ENCODE measurements at places on chromosomes 3 and 15. TPM values are rescaled to one million over a fixed set of nuclear protein-coding genes. Genes with fewer than 3 reads are reported as not detected.
A peak's percentile ranks its signal among the peaks of the same experiment; 100 is the strongest.

SH3GL3 gene
- total RNA-seq: 0.19 TPM

DNA sequence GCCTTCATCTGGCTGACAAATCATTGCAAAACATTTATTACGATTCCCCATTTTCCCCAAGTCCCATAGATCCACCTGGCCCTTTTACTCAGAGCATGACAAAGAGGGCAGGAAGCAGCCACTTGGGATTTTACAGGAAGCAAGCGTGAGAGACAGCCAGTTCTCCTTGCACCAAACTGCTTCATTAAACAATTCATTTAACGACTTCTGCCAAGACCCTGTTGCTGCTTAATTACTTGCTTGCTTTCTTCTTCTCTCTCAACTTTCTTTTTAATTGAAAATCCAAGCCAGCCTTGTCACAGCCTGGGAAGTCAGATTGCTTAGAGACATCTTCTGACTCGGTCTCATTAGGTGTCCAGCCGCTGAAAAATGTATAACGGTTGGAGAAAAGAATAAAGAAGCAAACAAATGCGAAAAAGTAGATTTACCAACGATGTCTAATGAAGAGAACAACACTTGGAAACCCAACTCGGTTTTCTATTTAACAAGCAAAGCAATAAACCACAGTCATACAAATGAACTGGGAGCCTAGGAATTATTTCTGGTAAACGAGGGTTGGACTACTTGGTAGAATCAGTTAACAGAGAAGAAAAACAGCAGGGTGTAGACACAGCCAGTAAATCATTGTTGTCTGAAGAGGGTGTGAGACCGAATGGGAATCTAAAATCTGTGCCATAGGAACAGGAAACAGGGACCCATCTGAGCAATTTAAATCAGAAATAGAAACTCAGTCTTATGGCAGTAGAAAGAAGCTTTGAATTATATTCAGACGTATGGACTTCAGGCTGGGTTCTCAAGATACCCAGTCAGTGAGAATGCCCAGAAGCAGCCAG, 298.3 kb downstream of the LRRC3B start:
- DNase-seq: no peak

- no peak for DNase-seq
These were observed 305.7 kb upstream of the ATP11B start for GRCh38 chr3:182487611-182488010.

DNA sequence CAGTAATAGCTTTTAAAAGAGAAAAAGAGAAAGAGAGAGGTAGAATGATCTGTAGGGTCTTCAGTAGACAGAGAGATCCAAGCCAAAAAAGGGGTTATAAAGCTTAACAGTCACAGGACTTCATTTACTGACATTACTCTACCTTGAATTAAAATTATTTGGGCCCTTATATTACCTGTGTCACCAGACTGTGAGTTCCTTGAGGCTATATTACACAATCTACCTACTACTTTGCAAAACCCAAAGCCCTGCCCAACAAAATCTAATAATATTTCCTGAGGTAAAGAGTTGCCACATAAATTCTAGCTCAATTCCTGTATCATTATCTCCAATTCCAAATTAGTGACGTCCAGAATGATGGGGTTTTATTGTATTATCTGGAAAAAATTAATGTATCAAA, 1.9 kb downstream of the UBR1 start:
- DNase-seq: peak; percentile 50

AHSG gene
- not detected for total RNA-seq

CHRFAM7A gene
- total RNA-seq: 1.9 TPM

DNA sequence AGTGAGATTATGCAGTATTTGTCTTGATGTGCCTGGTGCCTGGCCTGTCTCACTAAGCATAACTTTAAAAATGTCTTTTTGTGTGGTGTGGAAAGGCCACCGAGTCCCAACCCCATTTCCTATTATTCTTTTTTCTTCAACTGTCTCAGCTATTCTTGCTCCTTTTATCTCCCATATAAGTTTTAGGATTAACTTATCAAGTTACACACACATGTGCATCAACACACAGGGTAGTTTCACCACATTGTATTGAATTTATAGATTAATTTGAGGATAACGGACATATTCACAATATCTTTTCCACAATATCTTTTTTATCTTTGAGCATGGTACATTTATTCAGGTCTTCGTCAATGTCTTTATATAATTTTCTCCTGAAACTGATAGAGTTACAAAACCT, 127.6 kb downstream of the RYR3 start:
- no peak for DNase-seq

DNA sequence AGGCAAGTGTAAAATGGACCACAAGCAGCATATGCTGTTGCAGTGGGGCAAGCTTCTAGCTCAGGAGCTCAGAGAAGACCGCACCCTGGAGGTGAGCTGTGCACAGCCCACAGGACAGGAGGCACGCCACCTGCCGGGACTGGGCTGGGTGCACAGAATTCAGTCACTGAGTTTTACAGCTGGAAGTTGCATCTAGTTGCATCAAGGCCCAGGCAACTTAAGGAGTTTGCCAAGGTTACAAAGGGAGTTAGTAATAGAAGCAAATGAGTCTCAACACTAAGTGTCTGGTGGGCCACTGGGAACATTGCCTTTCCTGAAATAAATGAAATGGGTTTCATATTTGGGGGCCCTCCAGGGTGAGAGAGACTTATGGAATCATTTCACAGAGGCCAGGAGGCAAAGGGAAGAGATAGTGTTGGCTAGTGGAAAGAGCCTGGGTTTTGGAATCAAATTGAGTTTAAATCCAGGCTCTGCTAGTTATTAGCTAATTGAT, 36.0 kb upstream of the TIMP4 start:
- peak; percentile 80 for DNase-seq

NOX5 gene
- total RNA-seq: 1.4 TPM

DNA sequence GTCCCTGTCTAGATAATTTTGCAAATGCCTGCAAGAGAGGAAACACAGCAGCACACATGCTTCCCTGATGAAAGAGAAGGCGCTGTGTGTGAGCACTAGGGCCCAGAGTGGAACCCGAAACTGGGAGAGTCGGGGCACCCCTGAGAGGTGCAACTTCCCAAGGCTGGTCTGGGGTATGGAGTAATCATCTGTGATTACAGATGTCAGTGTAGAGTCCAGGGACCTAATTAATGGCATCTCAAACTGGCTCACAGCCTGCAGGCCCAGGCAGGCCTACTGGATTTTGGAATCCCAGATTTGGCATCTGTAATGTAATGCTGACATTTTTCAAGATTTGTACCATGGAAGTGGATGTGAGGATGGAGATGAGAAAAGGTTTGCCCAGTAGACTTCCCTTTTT, 29.4 kb downstream of the PGPEP1L start:
- DNase-seq: no peak

- DNase-seq: peak; percentile 79
These were observed 114.7 kb upstream of the BHLHE40 start for GRCh38 chr3:4864503-4864902.

DNA sequence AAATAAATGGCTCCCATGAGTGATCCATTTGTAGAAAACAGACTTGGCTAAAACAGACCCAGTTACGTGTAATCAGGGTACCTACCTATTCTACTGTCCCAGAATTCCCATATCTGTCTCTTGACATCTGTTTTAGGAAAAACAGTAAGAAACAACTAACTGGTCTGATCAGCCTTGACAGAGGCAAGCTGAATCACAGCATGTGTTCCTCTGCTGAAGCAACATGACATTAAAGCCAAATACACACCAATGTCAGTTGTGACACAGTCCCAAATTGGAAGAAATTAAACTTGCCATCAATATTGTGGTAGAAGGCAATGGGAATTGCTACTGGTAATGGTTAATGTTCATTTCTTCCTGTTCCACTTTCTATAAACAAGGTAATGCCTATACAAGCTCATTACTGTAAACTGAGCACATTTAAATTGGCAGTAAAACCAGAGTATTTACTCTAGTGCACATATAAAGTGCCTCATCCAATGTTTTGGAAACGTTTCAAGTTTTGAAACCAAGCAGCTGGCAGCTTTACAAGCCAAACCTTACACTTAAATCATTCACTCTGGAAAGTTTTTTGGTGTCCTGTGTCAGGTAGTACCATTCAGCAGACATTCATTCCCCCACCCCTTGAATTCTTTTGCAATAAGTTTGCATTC, 27.0 kb downstream of the ALDH1A2 start:
- peak; percentile 94 for DNase-seq

JMJD7 gene
- total RNA-seq: 13.3 TPM

HRH1 gene
- 14.8 TPM for total RNA-seq

GRCh38 chr3:141105828-141106628, 54.9 kb downstream of the SPSB4 start:
- DNase-seq: peak; percentile 81

- no peak for DNase-seq
These were observed 502.8 kb downstream of the IGSF11 start for GRCh38 chr3:118531816-118532215.

DNA sequence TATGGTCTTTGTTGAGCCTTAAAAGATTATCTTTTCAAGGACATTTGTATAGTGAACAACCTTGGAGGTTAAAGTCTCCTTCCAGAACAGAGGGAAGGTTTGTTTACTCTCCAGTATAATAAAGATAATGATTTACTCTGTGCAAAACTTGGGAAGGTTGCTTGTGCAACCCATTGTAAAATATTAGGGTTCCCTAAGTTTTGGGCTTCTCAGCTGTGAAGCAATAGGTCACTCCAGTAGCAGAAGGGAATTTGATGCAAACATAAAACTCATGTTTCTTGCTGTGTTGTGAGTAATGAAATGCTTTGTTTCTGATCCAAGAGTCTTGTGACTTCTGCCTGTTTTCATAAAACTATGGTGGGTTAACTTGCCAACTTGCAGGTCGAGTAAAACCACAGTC, 177.5 kb downstream of the SUCNR1 start:
- no peak for DNase-seq

DNA sequence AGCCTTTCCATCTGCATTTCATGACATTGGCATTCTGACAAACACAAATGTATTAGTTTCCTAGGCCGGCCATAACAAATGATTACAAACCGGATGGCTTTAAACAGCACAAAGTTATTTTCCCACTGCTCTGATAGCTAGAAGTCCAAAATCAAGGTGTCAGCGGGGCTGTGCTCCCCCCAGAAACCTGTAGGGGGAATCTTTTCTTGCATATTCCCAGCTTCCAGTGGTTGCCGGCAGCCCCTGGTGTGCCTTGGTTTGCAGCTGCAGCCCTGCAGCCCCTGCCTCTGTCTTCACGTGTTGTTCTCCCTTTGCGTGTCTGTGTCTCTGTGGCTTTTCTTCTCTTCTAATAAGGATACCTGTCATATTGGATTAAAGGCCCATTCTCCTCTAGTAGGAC, 79.0 kb upstream of the CDV3 start:
- DNase-seq: peak; percentile 42

- DNase-seq: no peak
These were observed 80.0 kb downstream of the MITF start for GRCh38 chr3:69819282-69819681.

- DNase-seq: peak; percentile 86
These were observed 73.9 kb downstream of the PRICKLE2 start for GRCh38 chr3:64151342-64151871.

DNA sequence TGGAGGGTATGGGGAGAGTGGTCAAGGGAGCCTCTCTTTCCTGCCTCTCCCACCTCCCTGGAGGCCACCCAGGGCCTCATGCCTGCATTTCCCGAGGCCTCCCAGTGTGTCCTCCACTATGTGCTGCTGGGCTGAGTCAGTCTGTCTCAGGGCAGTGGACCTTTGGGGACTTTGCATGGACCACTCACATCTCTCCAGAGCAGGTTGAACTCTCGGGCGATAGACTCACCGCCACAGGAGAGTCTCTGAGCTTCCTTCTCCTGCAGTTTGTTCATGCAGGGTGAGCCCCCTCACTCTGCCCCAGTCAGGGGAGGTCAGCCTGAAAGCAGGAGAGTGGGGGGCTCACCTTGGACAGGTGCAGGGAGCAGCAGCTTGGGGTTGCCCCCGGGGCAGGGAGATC, 60.5 kb upstream of the SEC22A start:
- DNase-seq: no peak

DNA sequence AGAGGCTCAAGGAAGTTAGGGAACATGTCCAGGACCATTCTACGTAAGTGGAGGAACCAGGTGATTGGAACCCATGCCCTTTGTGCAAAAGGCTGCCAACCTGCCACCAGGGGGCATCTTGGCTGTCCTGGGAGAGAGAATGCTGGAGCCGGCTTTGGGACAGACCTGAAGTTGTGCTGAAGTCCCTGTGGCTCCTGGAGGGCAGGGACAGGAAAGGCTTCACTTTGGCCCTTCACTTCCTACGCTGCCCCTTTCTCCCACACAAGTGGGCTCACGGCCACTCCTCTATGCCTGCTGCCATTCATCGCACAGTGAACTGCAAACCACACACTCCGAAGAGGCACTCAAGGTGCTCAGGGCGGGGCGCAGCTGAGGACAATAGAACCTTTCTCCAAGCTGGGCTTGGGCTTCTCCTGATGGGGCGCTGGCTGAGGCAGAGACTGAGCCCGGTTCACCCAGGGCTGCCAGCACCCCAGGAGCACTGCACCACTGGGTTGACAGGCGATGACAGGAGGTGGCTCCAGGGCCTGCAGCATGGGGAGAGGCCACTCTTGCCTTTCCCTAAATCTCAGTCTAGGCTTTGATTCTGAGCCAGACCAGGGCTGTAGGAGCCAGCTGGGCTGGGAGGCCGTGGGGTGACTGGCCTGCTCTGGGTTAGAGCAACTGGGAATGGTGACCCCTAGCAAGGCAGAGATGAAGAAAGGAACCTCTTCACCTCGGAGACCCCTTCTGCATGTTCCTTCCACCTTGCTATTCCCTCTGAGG, 8.4 kb downstream of the SHF start:
- peak; percentile 64 for DNase-seq

RTP1 gene
- total RNA-seq: not detected

KLHL40 gene
- not detected for total RNA-seq

- DNase-seq: no peak
These were observed 5.1 kb downstream of the GPD1L start for GRCh38 chr3:32111560-32111959.

PLSCR2 gene
- total RNA-seq: not detected
